ENCODE measurements at places on chromosomes 2 and 18.

GRCh38 chr2:104919127-104919526 is 65.2 kb downstream of the POU3F3 start:
- DNase-seq: peak; percentile 28

GRCh38 chr2:111897924-111898702 is at the start of gene MERTK:
Gene MERTK, plus strand, starts transcription at chr2:111898607. Its CDS starts 129 bp downstream, at chr2:111898736.
- DNase-seq: peak; percentile 83

- DNase-seq: no peak
Observed at GRCh38 chr2:58749041-58749440, 507.9 kb upstream of the FANCL start.

GRCh38 chr2:239169311-239170048 is 231.3 kb downstream of the HDAC4 start:
- no peak for DNase-seq

GRCh38 chr2:65877331-65878010 is 445.1 kb upstream of the SPRED2 start:
- no peak for DNase-seq

DNA sequence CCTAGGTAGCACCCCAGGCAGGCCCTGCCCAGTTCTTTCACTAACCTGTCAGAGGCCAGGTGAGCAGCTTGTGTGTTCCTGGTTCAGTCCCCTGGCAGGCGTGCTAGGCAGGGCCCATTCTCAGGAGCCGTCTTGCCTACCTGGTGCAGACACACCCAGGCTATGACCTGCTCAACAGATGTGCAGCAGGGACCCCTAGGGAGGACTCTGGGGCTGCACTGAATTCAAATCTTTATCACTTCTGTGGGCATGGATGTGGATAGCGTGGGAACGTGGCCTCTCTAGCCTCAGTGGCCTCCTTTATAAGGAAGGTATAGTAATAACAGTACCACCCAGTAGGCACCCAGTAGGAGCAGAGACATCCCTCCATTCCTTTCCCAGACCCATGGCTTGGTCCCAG is 48.4 kb downstream of the PLEKHB2 start:
- DNase-seq: no peak

Data from SHP77 (cell line).